ENCODE measurements at places on chromosomes 6 and 20.
A peak's percentile ranks its signal among the peaks of the same experiment; 100 is the strongest.

DNA sequence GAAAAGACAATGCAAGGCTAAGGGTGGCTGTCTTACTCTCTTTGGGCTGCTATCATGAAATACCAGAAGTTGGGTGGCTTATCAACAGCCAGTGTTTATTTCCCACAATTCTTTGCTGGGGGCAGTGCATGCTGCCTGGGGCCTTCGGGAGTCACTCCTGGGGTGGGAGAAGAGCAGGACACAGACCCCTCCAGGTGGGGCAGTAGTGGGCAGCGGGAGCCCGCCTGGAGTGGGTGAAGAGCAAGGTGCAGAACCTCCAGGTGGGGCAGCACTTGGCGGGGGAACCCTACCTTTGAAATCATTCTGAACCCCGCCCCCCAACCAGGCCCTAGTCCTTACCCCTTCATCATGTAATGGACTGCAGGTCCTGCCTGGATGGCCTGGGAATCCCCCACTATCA, 69.6 kb upstream of the THBS2 start:
- DNase-seq, result no peak

DNA sequence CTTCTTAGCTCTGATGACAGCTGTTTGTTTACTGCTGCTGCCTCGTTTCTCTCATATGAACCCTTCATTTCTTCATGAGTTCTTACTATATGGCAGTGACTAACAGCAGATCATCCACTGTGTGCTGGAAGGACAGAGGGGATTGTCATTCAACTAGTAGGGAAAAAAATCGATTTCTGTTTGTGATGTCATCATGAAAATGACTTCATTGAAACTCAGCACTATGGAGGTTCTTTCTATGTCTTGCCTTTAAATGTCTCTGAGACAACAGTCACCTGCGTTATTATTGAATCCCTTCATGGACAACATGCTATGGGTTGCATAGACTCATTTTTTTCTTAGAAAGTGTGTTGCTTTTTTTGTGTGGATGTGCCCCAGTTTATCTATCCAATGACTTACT, 394.4 kb downstream of the DOK5 start:
- DNase-seq, result no peak

DNA sequence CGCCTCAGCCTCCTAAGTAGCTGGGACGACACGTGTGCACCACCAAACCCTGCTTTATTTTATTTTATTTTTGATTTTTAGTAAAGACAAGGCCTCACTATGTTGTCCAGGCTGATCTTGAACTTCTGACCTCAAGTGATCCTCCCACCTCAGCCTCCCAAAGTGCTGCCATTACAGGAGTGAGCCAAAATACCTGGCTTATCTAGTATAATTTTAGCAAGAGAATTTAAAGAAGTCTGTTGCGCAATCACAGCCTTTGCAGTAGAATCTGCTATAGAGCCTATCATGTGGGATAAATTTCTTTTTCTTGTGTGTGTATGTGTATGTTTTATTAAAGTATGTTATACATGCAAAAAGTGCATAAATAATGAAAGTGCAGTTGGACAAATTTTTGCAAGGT, 92.1 kb upstream of the ANKEF1 start:
- no peak for DNase-seq

DNA sequence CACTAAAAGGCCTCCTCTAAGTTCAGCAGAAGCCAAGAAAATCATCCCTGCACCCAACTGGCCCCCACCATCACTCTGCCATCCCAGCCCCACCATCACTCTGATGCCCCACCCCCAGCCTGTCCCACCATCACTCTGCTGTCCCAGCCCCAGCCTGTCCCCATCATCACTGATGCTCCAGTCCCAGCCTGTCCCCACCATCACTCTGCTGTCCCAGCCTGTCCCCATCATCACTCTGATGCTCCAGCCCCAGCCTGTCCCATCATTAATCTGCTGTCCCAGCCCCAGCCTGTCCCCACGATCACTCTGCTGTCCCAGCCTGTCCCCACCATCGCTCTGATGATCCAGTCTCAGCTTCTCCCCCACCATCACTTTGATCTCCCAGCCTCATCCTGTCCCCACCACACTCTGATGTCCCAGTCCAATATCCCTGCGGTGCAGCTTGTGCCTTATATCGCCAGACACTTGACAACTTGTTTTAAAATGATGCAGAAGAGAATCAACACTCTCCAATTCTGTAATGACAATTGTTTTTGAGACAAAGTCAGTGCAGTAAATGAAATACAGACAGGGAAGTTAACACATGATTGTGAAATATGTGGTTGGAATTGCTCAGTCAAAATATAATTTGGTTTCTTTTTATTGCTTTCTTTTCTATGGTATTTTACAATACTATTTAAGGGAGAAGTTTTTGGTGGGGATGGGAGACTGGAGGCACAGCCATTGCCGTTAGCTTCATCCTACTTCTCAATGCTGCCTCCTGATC, 100.8 kb downstream of the TNFAIP3 start:
- DNase-seq, result no peak

GRCh38 chr20:23079016-23079351, 7.1 kb downstream of the CD93 start:
- DNase-seq, result no peak

- DNase-seq, result no peak
Measured at GRCh38 chr6:31874836-31875572, 3.8 kb downstream of the SLC44A4 start.

- no peak for DNase-seq
Measured at GRCh38 chr6:93209358-93209757, 210.0 kb downstream of the EPHA7 start.

- no peak for DNase-seq
Measured at GRCh38 chr6:46937642-46938041, 15.9 kb upstream of the ADGRF5 start.

DNA sequence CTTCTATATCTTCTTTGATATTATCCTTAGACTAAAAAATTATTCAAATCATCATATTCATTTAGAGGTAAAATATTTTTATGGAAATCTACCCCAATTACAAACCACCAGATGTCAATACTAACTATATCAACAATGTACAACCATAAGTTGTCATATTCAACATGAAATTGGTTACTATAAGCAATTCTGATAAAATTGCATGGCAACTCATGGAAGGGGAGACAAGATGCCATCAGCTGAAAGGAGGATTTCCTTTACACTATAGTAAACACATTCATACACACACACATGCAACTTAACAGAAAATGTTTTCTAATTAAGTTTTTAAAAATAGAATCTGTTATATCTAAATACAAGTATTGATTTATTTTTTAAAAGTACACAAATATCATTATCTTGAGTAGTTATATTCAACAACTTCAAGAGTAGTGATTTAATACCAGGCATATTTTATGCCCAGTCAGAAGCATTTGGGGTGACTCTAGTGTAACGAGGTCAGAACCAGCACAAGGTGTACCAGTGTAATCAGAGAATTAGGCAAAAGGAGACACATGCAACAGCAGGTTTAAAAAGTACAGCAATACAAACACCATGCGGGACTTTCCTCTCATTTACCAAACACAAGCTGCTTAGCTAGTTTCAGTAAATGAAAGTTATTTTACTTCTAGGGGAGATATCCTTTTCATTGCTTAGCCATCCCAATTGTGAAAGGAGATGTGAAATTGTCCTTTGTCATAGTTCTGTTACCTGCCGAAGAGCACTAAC, 1.0 kb downstream of the FILIP1 start:
- DNase-seq, result no peak

DNA sequence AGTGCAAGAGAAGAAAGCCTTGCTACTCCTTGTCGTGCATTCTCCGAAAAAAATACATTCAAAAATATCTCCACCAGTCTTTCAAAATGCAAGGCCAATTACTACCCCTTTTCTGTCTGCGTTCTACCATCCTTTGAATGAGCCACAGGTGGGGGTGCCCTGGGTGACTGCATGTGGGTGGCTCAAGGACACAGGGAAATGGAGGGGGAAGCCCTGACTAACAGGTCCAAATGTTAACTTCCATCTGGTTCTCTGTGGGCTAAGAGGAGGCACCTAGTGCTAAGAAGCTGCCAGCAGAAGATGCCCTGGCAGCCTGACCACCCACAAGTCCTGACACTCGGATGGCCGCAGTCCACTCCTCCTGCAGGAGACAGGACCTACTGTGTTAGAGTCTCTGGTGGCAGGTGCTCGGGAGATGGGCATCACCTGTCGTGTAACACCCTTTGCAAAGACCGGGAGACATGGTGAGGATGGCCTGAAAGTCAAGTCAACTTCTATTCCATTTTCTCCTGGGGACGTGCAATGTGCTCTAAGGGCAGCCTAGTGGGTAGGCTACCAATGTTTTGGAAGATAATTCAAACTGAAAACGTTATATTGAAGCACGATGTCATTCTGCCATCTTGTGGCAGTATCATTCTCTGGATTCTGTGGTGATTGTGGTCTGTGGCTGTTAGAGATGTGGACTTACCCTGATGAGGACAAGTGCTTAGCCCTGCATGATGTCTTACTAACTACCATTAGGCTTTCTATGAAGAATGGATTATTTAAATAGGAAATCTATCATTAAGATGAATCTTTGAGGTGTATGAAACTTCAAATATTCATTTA, 27.4 kb upstream of the IGF2R start:
- peak; percentile 56 for DNase-seq

GRCh38 chr20:8394308-8394945, 262.4 kb downstream of the PLCB1 start:
- peak; percentile 58 for DNase-seq

- DNase-seq, result no peak
Measured at GRCh38 chr6:47485491-47486135, 8.0 kb downstream of the CD2AP start.

- no peak for DNase-seq
Measured at GRCh38 chr20:48832405-48832730, 4.6 kb upstream of the PREX1 start.

GRCh38 chr6:15551262-15551661, 111.6 kb downstream of the DTNBP1 start:
- no peak for DNase-seq

GRCh38 chr20:35146299-35146919, 727 bp downstream of the EDEM2 start:
- peak; percentile 49 for DNase-seq

- DNase-seq, result no peak
Measured at GRCh38 chr20:1346315-1346969, 17.5 kb upstream of the SDCBP2 start.

DNA sequence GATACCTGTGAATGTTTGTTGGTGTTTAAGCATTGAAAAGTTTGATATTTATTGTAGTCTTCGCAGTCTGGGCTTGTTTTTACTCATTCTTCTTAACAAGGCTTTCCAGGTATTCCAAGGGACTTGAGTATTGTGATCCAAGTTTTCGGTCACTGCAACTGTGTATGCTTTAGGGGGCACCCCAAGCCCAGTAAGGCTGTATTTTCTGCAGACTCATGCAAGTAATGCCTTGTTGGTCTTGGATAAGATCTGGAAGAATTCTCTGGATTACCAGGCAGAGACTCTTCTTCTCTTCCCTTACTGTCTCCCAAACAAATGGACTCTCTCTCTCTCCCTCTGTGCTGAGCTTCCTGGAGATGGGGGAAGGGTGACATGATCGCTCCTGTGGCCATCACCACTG, 82.1 kb downstream of the RFPL4B start:
- DNase-seq, result no peak

GRCh38 chr20:6818033-6818808, 50.7 kb downstream of the BMP2 start:
- DNase-seq, result no peak

DNA sequence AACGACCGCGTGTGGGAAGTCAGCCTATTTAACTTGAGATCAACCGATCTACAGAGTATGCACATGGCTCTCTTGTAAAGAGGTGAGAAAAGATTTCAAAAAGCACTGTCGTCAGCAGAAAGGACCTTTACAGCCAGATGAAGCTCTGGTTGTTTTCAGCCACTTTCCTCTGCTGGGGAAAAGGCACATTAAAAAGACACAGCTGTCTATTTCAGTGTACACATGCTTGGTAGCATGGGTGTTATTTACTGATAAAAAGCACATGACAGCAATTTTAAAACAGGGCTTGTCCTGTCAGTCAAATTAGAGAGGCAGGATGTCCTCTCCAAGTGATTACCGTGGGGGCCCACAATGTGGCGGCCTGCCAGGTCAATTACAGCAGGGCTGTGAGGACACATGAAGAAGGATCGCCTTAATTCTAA, 188.9 kb downstream of the PRKN start:
- DNase-seq, result no peak

DNA sequence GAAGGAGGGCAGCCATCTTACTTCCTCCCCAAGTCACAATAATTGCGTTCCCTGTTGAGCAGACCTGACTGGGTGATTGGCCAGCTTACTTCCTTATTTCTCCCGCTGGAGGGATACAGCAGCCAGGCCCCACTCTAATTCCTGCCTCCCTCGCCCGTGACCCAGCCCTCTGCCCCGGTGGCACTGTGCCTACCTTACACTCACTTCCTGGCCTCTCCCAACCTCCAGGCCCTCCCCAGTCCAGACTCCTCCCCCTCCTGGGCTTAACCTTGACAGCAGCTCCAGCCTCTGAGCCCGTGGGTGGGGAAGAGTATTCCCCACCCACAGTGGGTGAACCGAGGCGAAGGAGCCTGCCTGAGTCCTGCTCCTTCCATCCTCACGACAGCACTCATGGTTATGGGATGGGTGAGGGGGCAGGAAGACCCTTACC, 3.0 kb downstream of the BAK1 start:
- no peak for DNase-seq

GRCh38 chr6:5670381-5670780, 336.3 kb downstream of the NRN1 start:
- no peak for DNase-seq

All from foreskin fibroblast (primary cell).